ENCODE measurements at places on chromosomes 7 and 10.

GRCh38 chr10:132518572-132519381, 18.8 kb upstream of the INPP5A start:
- no peak for DNase-seq

- DNase-seq, result no peak
Measured at GRCh38 chr7:30789334-30789711, 18.1 kb downstream of the MINDY4 start.

DNA sequence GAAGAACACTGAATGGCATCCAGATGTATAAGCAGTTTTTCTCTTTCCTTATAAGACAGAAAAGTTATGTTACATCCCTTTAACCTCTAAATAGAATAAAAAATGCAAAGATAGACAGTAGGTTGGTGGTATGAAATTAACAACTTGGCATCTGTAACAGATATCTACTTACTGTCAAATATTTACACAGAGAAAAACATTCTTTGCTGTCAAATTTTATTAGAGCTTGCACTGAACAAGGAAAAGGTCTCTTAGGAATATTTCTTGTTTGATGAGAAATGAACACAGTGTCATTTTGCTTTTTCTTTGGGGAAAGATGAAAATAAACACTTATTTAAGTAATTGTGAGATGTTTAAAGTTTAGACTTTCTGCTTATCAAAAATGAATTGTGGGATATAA, 65.6 kb upstream of the PCDH15 start:
- no peak for DNase-seq

DNA sequence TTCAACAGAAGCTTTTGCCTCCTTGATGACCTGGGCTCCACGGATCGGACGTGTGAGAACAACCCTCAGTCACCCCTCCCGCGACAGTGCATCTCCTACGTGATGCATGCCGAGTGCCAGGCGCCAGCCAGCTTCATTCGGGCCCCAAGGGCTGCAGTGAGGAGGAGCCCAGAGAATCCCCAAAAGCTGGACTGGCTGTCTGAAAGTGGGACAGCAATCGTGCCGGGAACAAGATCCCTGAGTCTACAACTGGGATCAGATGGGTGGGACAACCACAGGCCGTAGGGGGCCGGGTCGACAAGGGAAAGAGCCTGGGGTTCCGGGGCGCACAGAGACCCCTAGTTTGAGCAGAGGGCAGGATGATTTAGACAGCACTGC, 27.2 kb downstream of the EBF3 start:
- DNase-seq, result no peak

- DNase-seq, result no peak
Measured at GRCh38 chr7:139651308-139651707, 126.5 kb downstream of the HIPK2 start.

GRCh38 chr10:113427236-113427735, 125.6 kb upstream of the HABP2 start:
- DNase-seq, result no peak

DNA sequence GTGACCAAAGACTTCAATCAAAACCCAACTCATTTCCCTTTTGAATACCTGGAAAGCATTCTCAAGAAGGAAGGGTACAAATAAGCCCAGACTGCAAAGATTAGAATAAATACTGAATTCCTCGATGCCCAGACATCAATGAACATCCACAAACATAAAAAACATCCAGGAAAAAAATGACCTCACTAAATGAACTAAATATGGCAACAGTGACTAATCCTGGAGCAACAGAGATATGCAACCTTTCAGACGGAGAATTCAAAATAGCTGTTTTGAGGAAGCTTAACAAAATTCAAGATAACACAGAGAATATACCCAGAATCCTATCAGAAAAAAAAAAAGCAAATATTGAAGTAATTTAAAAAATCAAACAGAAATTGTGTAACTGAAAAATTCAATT, 43.2 kb downstream of the PCLO start:
- DNase-seq, result no peak

DNA sequence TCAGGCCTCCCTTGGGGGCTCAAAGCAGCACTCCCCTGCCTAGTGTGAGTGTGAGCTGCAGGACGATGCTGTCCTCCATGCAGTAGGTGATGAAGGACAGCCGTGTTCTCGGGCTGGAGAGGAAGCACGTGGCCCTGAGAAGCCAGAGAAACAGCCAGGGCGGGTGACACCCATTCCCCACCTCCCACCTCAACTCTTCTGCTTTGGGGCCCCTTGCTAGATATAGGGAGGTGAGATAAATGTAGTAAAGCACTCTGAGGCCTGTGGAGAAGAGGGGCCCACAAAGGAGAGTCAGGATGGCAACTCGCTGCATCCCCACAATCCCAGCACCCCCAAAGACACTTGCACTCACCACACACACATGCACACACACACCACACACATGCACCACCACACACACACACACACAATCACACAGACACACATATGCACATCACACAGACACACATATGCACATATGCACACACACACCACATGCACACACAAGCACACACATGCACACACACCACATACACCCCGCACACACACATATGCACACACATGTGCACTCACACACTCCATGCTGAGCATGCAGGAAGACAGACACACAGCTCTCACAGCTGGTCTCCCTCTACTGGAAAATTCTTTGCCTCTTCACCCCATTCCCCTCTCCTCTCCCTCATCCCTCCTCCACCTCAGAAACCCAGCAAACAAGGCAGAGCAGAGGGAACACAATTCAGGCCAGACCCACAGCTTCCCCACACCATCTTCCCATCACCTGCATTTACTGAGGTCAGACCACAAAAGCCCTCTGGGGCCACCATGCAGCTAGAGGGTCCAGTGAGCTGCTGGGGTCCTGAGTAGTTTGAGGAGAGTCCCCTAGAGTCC, 30.5 kb downstream of the ANXA8 start:
- DNase-seq, result no peak

GRCh38 chr10:118332948-118333710, 9.0 kb downstream of the FAM204A start:
- DNase-seq, result no peak

- DNase-seq, result no peak
Measured at GRCh38 chr10:102545997-102546396, 42.2 kb downstream of the SUFU start.

DNA sequence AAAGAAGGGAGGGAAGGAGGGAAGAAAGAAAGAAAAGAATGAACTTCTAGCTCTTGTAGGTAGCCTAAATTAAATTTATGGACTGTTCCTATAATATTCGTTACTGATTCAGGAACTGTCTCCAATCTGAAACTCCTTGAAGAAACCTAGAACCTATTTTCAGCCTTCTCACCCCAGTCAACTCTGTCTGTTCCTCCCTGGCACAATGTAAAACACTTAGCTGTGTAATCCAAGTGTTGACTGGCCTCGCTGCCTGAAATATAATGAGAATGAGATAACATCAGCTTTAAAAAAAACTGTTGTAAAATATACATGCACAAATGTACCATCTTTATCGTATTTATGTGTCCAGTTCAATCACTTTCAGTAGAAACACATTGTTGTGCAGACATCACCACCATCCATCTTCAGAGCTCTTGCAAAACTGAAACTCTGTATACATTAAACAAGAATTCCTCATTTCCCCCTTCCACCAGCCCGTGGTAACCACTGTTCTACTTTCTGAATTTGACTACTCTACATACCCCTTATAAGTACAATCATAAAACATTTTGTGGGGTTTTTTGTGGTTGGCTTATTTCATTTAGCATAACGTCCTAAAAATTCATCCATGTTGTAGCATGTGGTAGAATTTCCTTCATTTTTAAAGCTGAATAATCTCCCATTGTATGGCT, 6.3 kb upstream of the C7orf33 start:
- DNase-seq, result no peak

DNA sequence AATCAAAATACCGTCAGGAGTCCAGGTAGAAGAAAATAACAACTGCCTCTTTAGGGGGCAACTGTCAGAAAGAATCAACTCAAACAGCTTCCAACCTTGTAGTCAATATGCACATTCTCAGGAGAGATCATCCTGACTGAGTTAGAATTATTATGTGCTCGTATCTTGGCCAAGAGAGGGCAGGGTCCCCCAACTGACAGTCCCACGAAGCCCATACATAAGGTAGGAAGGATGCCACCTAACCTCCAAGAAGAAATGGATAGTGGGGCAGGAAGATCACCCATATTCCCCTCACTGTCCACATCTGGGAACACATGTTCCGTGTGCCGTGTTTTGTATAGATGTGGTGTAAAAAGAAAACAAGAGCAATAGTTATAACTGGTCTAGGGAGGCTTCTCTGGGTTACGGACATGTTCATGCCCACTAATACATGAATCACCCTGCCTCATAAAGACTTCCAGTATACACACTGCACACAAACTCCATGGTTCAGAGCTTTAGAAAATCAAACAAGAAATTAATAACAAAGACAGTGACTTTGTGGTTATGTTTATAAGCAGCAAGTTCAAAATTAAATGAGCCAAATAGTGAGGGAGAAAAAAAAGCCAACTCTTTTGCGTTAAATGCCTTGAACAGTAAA, 295.6 kb downstream of the FGFR2 start:
- DNase-seq, result no peak

DNA sequence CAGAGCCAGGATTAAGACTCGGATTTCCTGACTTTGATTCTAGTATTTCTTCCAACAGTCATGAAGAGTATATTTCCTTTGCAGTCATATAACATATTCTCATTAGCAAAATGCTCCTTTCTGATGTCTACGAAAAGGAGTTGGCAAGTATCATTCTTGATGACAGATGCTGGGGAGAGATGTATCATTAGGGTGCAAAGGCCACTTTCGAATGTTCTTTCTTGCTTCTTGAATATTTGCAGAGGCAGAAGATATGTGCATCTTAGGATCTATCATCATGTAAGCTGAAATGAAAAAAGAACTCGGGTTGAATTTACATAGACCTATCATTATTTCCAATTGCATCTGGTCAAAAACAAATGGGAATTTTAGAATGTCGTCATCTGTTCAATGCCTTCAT, 294.4 kb downstream of the BAMBI start:
- DNase-seq, result no peak

DNA sequence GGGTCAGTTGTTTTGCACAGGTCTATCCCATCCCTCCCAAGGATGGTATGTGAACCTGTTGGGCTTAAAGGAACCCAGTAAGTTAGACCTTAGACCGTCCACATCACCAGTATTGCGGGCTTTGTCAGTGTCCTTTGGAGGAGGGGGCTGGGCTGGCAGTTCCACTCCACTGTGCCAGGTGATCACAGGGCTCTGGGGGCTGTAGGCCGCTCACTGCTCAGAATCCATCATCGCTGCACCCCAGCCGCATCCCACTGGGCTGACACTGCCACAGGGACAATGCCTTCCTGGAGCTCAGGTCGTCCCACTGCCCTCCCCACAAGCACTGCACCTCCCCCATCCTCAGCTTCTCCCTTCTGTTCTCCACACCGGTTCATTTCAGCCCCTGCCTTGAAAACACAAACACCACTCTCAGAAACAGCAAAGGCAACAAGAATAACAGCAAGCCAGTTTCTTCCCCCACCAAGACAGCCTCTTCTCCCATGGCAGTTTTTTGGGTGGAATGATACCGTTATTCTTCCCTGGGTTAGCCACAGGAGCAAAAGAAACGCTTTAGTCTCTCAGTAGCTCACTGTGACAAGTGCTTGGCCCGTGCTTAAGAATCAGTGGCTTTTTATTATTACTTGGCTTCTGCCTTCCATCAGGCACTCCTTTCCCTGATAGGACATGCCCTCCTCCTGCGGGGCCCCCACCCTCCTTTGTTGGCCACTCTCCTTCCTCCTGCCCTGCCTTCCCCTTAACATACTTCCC, 111.2 kb downstream of the GRK5 start:
- DNase-seq, result no peak

DNA sequence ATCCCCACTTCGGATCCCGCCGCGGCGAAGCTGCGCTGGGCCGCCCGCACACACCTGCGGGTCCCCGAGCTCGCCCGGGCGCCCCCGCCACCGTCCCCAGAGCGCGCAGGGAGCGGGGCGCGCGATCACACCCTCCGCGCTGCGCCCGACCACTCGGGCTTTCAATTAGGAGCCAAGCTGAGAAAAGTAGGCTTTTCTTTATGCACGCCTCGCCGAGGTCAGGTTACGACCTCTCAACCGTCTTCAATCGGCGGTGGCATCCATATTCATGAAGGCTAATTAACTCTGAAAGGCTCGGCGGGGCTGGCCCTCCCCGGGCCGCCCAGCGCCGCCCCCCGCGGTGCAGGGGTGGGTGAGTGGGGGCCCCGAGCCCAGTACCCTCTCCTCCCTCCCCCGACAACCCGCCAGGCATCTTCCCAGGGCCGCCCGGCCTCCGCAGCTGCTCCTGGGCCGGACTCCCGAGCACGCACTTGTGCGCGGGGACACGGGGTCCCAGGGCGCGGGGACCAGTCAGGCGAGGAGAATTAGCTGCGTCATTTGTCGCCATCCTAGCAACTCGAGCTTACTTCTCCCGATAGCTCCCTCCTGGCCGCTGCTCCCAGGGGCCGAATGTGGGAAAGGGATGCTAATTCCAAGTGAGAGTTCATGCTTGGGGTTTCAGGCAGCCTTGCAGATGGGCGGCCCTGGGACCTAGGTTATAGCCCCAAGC, 155.5 kb upstream of the LYZL2 start:
- DNase-seq, result no peak

GRCh38 chr10:13891128-13892000, 304.6 kb downstream of the PRPF18 start:
- DNase-seq, result no peak

DNA sequence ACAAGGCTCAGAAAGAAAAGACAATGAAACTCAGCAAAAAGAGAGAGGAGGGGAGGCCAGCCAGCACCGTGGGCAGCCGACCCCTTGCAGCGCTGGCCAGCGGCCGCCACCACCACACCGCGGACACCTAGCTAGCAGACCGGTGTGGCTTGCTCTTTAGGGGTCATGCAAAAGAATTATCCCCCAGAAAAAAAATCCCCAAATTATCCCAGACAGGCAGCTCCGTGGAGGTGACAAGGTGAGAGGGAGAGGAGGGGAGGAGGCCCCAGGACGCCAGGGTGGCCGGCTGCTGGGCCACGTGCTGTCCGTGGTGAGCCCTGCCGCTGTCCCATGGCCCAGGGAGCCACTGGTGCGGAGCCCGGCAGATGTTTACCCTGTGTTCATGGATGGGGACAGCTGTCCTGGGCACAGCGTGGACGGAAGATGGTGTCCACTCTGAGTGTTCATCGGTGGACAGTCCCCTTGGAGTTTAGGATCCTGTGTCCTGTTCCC, 16.5 kb downstream of the YKT6 start:
- DNase-seq, result no peak

DNA sequence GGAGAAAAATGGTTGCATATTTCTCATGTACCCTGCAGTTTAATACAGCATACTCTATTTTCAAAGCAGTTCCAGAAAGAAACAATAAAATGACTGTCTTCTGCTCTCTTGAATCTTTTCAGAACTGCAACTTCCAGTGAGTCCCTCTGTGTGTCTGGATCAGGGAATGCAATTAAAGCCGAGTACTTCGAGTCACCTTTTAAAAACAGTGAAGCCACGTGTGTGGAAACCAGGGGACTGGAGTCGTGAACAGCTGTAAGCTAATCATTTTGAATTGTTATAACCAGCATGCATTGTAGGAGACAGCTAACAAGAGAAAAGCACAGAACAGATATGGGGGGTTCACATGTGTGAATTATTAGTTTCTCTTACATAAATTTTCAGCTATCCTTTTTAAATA, 109.1 kb downstream of the CPED1 start:
- DNase-seq, result no peak

Measured in brain pericyte (primary cell).